ENCODE measurements at places on chromosomes 5 and 9.

DNA sequence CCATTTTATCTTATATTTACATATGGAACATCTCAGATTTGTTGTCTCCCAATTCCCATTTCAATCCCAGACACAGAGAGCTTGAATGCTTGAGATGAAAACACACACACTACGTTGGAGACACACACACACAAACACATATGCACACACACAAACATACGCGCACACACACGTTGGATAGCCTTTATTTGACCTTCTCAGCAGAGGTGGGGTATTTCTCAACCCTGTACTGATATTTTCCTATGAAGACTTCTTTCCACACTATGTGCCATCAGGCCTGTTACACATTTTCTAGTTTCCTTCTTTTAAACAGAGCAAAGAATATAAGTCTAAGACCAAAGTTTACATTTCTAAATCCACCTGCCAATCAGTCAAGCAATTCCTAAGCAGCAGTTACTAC is 291.0 kb downstream of the TAF11L14 start:
- DNase-seq = no peak

DNA sequence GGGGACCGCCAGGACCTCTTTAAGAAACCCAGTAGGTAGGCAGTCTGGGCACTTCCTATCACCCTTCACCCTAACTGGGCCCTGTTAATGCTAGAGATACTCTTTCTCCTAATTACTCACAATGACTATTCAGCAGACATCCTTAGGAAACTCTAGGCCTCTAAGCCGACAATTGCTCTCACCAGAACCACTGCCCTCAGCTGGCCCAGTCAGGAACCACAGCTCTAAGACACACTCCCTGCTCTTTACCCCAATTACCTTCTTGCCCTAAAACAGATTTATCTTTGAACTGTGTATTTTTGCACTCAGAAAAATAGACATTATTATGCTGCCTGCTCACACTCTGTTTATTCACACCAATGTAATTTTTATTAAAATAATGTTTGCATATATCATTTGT is 432.6 kb upstream of the SLC30A5 start:
- DNase-seq = no peak

- DNase-seq = no peak
Measured at GRCh38 chr9:86594724-86595123, 240.5 kb upstream of the TUT7 start.

DNA sequence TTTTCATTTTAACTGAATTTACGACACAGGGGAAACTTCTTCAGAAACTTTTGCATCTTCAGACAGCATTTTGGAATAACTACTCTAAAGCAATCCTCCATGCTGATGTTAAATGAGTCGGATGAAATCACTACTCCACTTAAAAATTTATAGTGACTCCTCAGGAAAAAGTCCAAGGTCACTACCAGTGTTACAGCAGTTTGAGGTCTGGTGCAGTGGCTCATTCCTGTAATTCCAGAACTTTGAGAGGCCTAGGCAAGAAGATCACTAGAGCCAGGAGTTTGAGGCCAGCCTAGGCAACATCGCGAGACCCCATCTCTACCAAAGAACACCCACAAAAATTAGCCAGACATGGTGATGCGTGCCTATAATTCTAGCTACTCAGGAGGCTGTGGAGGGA is 5.9 kb upstream of the GAS1 start:
- DNase-seq = no peak

DNA sequence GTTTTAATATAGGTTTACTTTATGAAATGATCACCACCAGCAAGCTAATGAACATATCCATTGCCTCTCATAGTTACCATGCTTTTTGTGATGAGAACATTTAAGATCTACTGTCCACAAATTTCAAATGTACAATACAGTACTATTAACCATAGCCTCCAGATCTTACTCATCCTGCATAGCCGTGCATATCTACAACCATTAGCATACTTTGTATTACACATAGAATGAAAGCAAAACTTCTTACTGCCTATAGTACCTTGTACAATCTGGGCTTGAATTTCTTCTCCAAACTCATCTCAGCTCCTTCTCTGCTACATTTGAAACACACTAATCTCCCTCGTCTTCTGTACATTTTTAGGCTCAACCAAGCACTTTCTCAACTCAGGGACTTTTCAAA is 510.6 kb downstream of the PRR16 start:
- DNase-seq = no peak

- no peak for DNase-seq
Measured at GRCh38 chr5:33229216-33229615, 211.5 kb upstream of the TARS1 start.

- DNase-seq = no peak
Measured at GRCh38 chr9:89483592-89484474, 14.1 kb downstream of the SEMA4D start.

DNA sequence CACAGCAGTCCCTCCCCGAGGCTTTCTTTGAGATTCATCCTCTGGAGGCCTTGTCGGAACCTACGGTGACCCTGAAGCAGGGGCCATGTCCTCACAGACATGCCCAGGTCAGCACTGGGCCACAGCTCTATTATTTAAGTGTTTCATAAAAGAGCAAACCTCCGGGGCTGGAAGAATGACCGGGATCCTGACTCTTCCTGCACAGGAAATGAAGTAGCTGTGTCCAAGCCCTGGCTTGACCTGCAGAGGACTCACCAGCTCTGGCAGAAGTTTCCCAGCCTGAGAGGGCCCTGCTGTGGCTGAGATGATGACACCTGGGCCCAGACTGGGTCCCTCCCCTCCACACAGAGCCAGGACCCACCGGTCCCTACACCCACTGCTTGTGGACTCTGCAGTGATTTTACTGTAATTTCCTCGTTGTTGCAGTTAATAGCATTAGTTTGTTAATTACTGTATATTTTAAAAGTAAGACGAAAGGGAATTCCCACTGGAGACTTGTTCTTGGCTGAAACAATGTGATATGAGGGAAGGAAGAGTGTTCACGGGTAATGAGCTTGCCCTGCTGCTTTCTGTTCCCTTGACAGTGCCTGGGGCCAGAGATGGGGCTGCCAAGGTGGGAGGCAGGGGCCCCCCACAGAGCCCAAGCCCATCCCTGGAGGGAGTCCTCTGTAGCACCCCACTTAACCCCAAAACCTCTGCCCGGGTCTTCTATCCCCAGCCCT is 72.2 kb downstream of the PCDH1 start:
- no peak for DNase-seq

DNA sequence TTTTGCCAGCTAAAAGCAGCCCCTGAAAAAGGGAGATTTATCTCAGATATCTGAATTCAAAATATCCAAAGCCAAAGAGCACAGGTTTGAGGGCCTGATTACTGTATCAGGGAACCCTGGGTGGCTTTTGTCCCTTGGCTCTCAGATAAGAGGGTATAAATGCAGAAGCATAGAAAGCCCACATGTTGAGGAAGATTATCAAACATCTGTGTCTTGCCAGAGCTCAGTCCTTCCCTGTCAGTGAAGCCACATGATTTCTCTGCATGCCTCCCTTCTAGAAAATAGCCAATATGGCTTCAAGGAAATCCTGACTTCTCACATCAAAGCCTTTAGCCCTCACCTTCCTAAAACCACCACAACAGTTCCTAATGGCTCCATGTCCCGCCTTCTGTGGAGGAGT is 408.0 kb upstream of the DMAC1 start:
- no peak for DNase-seq

DNA sequence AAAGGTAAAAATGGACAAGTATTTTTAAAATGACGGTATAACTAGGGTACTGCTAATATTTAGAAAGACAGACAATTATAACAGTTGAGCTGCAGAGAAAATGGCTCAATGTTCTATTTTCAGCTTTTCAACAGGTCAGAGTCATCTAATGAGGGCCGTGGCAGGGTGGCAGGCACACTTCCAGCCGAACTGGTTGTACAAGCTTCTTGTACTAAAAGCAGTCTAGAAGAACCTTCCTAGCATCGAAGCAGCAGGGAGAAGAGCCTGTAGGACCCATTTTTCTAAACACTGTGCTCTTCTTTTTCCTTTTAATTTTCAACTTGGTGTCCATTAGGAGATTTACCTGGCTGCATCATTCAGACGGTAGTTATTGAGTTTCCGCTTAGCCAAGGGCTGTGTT is 85.6 kb downstream of the SLC28A3 start:
- DNase-seq = no peak

DNA sequence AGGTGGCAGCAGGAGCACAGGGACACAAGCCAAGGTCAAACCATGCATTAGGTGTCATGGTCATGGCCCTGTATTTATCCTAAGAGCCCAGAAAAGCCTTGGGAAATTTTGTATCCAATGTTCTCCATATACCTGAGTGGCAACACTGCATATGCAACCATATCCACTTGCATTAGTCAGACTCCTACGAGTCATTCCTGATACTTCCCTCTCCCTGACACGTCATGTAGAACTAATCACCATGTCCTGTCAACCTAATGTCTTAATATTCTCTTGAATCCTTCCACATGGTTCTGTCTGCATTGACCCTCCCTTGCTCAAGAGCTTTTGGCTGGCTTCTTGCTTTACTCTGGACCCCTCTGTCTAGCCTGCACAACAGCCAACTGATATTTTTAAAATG is 9.4 kb downstream of the SCGB3A2 start:
- no peak for DNase-seq

DNA sequence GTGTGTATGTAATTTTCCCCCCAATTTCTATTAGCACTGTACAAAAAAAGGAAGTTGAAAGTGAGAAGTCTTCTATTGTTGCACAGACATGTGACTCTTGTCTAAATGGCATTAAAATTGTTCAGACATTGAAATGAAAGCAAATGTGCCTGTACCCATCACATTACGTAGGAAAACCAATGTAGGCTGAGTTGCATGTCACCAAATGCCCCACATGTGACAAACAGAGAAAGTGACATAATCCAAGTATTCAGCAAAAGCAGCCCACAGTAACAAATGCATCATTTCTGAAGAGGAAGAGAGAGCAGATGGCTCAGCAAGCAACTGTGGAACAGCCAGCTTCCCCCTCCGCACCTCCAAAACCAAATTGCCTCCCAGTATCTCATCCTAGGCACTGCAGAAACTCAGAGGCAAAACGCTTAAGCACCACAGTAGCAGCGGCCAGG is 161.5 kb upstream of the NR4A3 start:
- DNase-seq = no peak

DNA sequence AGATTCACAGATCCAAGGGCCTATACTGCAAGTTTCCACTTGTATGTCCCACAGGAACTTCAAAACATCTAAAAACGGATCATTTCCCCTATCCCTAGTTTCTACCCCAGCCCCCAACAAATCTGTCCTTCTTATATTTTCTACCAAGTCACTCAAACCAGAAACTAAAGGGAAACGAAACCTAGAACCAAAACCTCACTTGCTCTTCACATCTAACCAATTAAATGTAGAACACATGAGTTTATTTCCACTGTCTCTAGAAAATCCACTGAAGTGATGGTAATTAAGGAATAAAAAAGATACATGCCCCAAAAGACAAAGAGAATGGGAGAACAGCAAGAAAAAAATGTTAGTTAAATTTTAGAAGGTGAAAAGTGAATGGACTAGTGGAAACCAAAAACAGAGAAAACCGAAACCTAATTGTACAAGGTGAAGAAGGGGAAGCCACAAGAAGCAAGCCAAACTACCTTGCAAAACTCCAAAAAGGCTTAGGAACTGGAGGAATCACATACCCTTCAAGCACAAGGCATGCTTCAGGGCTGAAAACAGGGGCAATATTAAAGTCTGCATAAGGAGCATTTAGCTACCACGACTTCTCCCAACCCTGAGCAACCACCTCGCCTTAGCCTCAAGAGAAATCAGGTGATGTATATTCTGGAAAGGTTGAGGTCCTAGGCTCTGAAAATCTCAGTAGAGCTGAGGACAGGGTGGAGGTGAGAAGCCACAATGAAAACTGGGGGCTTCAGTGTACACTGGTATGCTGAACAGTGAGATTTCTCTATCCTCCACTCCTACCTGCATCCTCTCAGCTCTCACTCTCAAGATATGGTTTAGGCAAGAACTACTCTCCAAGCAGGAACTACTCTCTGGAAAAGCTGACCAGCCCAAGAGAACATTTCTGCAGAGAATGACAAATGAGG is 11.1 kb downstream of the SMU1 start:
- DNase-seq = no peak

- DNase-seq = no peak
Measured at GRCh38 chr5:125604104-125604503, 819.1 kb upstream of the GRAMD2B start.

GRCh38 chr9:106069241-106069640 is 374.9 kb downstream of the TMEM38B start:
- no peak for DNase-seq

DNA sequence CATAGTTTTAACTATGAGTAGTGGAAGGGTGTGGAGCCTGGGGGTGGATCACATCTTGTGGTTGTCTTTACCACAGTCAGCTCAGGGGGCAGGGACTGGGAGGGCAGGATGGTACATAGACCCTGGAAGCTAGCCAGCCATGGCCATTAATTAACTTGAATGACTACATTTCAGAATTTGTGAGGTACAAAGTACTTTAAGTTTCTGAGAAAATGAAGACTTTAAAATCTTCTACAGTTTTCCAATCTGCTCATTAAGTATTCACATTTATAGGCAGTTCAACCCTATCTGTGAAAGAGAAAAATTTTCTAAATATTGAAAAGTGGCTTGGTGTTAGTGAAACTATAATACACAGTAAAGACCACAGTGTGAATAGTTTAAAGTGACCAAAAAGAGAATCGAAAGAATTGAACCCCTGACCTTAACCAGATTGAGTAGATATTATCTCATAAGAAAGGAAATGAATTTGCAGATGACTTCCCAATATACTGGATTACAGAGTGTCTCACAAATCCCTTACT is 234.2 kb upstream of the MEF2C start:
- no peak for DNase-seq

- DNase-seq = no peak
Measured at GRCh38 chr9:31623511-31623910, 760.9 kb upstream of the ACO1 start.

GRCh38 chr5:15752663-15753285 is 252.8 kb downstream of the FBXL7 start:
- no peak for DNase-seq

DNA sequence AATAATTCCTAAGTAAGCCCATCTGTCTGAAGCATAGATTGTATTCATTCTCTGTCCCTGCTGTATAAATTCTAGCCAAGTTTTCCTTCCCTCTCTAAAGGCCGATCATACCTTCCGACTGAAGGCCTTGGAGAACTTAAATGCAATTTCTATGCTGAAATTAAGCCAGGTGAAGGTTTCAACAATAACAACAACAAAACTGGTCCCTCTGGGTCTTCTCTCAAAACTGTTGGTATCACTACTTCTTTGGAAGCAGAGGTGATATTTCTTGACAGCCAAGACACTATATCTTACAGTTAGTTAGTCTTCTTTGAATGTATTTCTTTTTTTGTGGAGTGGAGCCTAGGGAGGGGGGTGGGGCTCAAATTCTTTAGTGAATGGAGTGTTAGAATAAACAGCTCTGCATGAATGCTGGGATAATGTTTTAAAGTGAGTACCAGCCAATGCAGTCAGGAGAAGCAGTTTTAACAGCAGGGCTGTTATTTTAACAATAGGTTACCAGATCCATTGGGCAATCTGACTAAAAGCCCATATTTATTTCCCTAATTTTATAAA is 508.9 kb downstream of the EBF1 start:
- no peak for DNase-seq

GRCh38 chr5:139755892-139756671 is 39.5 kb upstream of the PSD2 start:
- DNase-seq = no peak

GRCh38 chr9:124500796-124501611 is 6.2 kb downstream of the NR5A1 start:
- DNase-seq = no peak

Data from SW 1271 (cell line).